ENCODE measurements at places on chromosomes 7 and 10.

- no peak for DNase-seq
These were observed 199.5 kb downstream of the ADAM12 start for GRCh38 chr10:126188679-126189200.

DNA sequence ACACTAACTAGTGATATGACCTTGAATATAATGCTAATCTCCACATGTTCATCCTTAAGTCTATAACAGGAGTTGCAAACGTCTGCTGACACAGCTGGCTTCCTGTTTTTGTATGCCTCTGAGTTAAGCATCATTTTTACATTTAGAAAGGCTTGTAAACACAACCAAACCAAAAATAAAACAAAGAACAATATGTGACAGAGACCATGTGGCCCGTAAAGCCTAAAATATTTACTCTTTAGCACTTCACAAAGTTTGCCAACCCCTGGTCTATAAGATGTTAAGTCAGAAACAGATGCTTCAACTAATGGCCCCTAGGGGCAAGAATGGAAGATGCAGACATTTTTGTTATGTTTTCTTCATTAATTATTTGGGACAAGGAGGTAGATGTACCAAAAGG lies 109.3 kb downstream of the CPEB3 start:
- DNase-seq, result no peak

DNA sequence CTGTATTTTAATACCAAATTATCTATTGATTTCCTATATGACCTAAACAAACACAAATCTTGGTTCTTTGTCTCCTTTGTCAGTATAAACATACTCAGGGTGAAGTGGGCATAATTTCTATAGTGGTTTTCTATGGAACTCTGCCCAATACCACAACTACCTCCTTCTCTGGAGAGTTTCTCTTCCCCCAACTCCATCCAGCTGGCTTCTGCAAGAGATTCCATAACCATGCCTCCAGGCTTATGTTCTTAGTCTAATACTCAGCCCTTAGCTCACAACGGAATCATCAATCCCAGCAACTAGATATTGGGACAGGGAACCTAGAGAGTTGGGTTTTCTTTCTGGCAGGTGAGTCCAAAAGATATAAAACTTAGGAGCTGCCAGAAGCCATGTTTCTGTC lies 127.3 kb downstream of the TRIL start:
- no peak for DNase-seq

- no peak for DNase-seq
These were observed 72.3 kb downstream of the HIBADH start for GRCh38 chr7:27590416-27590815.

- peak; percentile 85 for DNase-seq
These were observed 109.9 kb downstream of the ZMIZ1 start for GRCh38 chr10:79178614-79179163.

- DNase-seq, result no peak
These were observed 676.0 kb upstream of the GALNT17 start for GRCh38 chr7:70455925-70456324.

DNA sequence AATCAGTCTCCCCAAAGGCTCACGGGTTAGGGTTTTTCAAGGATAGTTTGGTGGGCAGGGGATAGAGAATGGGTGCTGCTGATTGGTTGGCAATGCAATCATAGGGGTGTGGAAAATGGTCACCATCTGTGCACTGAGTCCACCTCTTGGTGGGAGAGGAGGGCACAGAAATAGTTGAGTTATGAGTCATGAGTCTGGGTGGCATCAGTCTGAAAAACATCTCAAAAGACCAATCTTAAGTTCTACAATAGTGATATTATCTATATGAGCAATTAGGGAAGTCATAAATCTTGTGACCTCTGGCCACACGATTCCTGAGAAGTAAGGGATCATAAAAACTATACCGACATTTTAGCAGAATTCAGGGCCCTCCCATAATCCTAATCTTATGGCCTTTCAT lies 62.7 kb downstream of the LGI1 start:
- no peak for DNase-seq

- DNase-seq, result no peak
These were observed 619.6 kb downstream of the ARL4A start for GRCh38 chr7:13307040-13307439.

DNA sequence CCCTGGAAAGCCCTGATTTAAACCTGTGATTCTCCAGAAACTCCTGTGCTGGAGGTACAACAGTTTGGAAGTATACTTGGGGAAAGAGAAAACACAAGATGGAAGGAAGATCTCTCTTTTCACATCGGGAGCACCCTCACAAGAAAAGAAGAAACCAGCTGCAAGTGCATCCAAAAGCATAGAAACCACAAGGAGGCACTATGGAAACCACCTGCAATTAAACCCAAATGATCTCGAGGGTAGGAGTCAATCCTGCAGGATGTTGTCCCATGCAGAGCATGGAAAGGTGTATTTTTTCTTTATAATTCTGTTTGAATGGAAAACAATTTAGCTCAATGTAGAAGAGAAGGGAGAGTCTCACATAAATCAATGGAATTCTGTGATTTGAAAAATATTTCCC lies 210.5 kb downstream of the TWIST1 start:
- no peak for DNase-seq

DNA sequence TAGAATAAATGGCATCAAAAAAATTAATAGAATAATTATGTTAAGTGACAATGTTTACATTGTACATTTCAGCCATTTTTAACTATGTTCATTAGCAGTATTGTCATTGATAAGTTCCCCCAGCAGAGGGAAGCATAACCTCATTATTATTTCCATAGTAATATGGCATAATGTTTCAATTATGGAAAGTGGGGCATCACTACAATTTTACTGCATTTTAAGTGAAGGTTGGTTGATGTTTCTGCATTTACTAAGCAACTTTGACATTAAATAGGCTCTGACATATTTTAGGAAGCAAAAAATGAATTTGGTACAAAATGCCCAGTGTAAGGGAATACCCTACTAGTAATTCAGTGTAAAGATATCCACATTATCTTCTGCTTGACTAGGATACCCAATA lies 218.3 kb downstream of the SEMA3A start:
- peak; percentile 47 for DNase-seq

DNA sequence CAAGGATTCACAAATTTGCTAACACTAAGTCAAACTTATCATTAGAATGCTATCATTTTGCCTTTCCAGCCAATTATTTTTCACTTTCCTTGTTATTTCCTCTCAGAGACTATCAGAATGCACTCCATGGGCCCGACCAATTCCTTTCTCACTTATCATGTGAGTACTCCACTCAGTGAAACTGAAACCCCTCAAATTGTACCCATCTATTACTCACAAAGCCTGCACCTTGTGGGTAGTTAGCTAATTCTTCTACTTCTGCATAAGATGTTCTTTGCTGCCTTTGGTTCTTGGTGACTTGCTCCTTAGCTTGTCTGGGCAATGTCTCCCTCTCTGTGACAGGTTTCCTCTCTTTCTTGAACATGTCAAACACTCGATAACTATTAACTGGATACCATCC lies 35.2 kb upstream of the MBL2 start:
- no peak for DNase-seq

DNA sequence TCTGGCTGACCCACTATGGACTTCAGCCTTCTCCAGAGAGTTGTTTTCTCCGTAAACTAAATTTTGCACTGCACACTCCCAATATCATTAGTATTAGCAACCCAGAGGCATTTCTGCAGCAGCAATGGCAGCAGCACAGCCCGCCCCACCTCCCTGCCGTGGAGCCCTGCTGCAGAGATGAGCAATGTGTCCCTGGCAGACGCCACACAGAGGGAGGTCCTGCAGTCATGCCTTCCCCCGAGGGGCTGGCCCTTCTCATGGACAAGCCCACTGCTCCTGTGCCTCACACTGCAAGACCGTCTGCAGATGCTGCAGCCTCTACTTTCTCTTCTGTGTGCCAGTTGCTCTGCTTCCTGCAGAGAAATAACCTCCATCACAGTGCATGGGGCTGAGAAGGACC lies 393.4 kb upstream of the MKI67 start:
- no peak for DNase-seq

GRCh38 chr10:86671419-86671818 lies 3.1 kb downstream of the LDB3 start:
- no peak for DNase-seq

DNA sequence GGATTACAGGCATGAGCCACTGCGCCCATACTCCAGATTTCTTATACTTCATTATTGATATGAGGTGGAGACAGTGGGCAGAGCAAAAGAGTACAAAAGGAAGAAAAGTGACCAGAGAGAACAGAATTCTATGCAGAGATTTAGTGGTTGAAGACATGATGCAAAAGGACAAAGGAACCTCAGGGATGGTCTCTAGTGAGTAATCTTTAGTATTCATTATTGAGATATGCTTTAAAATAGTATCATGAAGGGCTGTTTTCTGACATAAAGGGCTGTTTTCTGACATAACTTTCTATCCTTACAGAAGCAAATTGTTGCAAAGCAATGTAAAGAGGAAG lies 81.2 kb upstream of the OIT3 start:
- DNase-seq, result peak; percentile 16

GRCh38 chr10:11742779-11743298 lies 657 bp downstream of the ECHDC3 start:
- DNase-seq, result no peak

DNA sequence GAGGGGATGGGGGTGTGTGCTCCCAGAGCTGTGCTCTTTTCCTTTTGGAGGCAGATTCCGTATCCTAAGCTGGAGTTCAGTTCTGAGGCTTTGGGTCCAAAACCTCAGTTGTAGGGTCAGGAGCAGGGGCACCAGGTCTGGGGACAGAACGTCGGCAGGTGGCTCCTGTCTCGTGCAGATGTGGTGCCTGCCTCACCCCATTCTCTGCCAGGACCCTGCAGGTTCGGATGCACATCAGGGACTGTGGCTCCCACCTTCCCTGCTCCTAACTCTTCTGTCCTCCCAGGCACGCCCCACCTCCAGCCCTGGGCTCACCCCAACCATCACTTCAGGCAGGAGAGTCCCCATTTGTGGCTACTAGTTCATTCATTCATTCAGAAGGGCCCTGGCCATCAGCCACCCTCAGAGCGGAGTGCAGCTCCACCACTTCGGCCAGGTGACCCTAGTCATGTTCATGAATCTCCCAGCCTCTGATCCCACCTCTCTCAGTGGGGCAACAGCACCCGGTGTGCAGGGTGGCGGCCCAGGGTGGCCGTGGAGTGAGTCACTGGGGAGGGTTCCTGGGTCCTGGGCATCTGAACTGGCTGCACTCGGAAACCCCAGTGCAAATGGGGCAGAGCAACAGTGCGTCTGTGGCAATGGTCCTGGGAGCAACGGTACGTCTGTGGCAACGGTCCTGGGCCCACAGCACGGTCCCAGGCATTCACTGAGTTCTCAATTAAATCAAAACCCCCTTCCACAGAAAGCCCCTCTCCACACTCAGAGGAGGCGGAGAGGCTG lies 100.8 kb upstream of the FAM20C start:
- DNase-seq, result no peak

DNA sequence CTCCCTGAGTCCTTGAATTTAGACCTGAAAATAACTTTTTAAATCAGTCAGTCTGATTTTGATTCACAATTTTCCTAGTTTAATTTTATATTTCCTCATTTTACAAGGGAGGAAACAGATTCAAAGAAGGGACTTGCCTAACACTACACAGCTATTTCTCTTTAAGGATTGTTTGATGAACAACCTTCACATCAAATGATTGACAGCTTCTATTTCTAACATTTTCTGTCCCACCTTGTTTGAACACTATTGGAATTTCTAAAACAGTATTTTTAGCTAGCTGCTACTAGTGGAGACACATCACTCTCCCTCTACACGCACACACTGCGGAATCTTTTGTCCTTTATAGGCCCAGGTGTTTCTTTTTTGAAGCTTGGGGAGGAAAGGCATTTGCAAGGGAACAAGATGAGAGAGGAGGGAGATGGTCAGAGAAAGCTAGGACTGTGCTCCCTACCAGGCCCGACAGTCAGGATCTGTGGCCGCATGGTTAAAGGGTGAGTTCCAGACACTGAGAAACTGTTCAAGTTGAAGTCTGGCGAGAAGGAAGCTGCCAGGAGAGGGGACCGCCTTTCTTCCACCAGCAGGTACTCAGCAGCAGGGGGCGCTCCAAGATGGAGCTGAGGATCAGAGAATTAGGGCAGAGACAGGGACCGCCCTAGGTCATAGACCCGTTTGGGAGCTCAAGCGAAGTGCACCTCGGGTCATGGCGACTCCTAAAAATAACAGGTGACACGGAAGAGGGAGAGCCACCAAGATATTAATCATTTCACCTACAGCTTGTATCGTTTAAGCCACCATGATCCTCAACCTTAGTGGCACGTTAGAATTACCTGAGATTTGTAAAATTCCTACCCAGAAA lies 49.7 kb downstream of the DNAJC12 start:
- peak; percentile 56 for DNase-seq
